Stomach (tissue), 19 donors: ENCODE measurements at places on chromosomes 16 and 17. TPM values are rescaled to one million over a fixed set of nuclear protein-coding genes. Genes with fewer than 3 reads are reported as not detected.

DNA sequence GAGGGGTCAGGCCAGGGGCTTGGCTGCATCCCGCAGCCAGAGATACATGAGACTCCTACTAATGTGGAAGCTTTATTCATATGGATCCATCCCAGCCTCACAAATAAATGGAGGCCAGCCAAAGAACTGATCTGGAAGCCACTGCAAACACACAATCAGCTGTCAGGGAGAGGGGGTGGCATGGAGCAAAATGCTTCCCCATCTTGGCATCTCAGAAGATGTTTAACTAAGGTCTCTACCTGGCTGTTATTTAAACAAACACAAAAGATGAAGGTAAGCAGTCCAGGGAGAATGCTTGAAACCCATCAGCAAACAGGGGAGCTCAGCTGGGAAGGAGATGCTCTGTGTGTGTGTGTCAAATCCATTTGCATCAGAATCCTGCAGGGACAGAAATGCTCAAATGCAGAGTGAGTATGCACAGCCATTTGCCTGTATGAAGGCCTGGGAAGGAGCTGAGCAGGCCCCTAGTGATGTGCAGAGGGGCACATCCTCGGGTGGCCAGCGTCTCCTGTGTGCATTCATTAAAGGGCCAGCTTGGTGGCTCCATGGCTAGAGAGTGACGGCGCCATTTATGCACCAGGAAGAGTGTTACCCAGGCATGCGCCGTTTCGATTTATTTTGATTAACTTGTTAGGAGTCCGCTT is 34.2 kb upstream of the IRX3 start:
- DNase-seq: no peak

GRCh38 chr16:60776281-60776680 is 1260.0 kb downstream of the CDH8 start:
- DNase-seq: no peak

- DNase-seq: no peak
These were observed 157.6 kb downstream of the XYLT1 start for GRCh38 chr16:17313085-17313611.

DNA sequence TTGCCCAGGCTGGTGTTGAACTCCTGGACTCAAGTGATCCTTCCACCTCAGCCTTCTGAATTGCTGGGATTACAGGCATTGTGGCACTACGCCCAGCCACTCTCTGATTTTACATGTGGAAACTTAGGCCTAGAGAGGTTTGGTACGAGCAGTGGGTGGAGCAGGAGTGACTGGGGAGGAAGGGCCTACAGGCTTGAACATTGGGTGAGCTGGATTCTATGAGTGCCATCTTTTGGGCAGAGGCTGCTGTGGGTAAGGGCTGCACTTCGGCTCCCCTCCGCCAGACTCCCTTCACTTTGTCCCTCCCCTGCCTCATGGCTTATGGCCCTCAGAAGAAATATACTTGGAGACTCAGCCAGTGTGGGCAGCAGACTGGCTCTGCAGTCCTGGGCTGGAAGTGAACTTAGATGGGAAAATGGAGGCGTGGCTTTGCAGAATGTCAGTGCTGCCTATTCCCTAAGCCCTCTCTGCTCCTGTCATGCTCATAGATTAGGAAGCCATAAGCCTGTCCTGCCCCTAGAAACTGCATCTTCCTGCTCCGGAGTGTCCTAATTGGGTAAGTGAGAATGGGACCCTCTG is 9.5 kb upstream of the MRC2 start:
- no peak for DNase-seq

GRCh38 chr16:66935314-66936011 is at the start of gene CES2:
CES2 (plus strand) TSS chr16:66935516; CDS start chr16:66935636, 120 bp downstream.
- peak; percentile 88 for DNase-seq

GRCh38 chr16:55264949-55265348 is 59.1 kb upstream of the IRX6 start:
- no peak for DNase-seq

Gene RAB37
- not detected for total RNA-seq

- no peak for DNase-seq
These were observed 503.9 kb downstream of the CDH11 start for GRCh38 chr16:64617836-64618476.

GRCh38 chr16:50263060-50263909 is 3.1 kb upstream of the ADCY7 start:
- DNase-seq: no peak

Gene SOST
- not detected for total RNA-seq

DNA sequence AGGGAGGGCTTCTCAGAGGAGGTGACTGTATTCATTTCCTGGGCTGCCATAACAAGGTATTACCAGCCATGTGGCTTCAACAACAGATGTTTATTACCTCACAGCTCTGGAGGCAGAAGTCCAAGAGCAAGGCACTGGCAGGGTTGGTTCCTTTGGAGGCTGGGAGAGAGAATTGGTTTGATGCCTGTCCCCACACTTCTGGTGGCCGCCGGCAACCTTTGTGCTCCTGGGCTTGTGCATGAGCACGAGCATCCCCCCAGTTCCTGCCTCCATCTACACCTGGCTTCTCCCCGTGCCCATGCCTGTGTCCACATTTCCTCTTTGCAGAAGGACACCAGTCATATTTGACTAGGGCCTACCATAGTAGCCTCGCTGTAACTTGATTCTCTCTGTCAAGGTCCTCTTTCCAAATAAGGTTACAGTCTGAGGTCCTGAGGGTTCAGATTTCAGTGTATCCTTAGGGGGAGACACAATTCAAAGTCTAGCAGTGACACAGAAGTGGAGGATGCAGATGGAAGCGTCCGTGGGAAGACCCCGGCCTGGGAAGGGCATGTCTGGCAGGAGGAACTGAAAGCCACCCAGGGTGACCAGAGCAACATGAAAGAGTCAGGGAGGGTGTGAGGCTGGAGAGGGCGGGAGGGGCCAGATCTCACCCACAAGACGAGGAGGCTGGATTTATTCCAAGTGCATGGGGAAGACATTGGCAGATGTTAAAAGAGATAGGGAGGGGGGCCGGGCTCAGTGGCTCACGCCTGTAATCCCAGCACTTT is 188.2 kb upstream of the HSBP1 start:
- DNase-seq: no peak

- DNase-seq: no peak
These were observed 25.7 kb downstream of the KATNB1 start for GRCh38 chr16:57761301-57761700.

DNA sequence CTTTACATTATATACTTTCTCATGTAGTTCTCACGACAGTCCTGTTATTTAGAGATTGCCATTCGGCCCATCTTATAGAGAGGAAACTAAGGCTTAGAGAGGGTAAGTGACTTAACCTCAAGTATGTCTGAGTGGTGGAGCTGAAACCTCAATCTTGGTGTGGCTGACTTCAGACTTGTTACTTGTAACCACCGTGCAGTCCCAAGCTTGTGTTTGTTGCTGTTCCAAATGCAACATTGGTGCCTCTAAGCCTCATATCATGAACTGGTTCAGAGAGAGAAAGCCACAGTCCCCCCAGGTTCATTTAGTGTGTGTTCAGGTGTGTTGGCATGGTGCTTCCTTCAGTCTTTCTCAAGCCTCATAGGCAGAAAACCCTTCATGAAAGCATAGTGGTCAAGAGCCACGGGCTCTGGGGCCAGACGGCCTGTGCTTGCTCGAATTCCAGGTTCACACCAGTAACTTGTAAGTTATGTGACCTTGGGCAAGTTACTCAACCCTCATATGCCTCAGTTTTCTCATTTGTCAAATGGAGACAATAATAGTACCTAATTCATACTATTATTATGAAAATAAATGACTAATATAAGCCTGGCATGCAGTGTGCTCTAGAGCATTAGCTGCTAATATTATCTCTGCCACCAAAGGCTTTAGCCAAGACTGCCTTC is 39.9 kb downstream of the CDH1 start:
- no peak for DNase-seq

DNA sequence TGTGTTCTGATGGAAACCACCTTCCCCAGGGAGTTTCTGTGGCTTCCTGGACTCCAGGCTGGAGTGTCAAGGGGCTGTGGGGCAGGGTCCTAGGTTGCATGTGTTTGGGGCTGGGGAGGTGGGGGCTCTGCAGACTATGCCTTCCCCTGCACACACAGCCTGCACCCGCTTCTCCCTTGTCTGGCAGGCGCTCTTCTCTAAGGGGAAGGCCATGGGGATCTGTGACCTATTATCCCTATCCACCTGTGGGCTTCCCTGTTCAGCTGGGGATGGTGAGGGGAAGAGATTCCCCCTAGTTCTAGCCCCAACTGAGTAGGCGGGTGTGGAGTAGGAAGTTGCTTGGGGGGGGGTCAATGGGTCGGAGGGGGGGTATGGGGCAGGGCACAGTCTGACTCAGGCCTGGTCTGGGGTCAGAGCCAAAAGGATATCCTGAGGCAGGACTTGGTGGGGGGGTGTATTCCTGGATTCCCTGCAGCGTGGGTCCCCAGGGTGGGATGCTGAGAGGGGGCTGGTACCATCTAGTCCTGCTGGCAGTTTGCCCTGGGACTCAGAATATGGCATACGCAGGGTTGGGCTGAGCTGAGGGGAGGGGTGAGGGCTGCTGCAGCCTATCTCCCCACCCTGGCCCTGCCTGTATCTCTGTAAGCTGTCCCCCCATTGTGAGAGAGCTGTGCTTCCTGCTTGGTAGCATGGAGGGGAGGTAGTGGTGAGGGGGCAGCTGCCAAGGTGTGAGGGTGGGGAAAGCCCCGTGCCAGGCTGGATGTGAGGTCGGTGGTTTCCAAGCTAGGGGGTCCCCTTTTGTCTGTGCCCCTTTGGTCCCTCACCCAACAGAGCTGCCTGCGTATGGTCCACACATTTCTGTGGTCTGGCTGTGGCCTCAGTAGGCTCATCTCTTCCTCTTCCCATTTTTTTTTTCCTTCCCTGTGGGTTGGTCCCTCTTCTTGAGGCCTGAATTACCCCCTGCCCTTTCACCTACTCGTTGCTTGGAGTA is 14.7 kb downstream of the RARA start:
- no peak for DNase-seq

Gene CNEP1R1
- total RNA-seq: 26.5 TPM

- no peak for DNase-seq
These were observed 100.7 kb downstream of the SOCS1 start for GRCh38 chr16:11155284-11155806.

DNA sequence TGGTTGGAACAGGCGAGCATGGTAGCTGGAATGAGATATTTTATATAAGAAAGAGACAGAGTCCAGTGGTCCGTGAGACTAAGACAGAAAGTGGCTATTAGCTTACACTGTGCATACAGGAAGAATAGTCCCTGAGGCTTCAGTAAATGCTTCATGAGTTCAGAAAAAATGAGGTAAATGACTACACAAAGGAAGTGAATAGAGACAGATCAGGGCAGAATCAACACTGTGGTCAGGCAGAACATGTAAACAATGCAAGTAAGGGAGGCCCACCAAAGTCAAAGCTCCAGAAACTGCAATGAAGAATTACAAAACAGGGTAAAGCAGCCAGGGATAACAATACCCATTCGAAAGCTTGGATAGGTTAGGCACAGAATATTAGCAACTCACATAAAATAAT is 4.8 kb downstream of the ABCA10 start:
- DNase-seq: peak; percentile 42

GRCh38 chr16:8572919-8573724 is 17.2 kb downstream of the TMEM114 start:
- DNase-seq: no peak

GRCh38 chr16:71966932-71967331 is 33.3 kb downstream of the PKD1L3 start:
- no peak for DNase-seq

- peak; percentile 70 for DNase-seq
These were observed 458.0 kb upstream of the ASIC2 start for GRCh38 chr17:33750943-33751701.

Gene MYH2
- not detected for total RNA-seq

Gene B3GNT9
- 0.58 TPM for total RNA-seq

DNA sequence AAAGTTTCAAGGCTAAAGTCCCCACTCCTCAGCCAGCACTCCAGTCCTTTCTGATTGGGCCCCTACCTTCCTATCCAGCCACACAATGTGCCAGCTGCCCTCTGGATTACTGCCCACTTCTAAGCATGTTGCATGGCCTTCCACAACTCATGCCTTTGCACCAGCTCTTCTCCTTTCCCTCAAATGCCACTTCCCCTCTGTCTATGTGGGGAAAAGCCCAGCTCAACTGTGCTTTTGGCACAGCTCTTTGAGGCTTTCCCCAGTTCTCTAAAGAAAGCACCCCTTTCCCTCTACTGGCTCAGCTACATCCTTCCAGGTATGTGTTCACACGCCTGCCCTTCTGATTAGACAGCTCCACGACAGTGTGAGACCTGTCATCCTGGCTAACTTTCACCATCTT is 18.5 kb downstream of the GTF3C1 start:
- no peak for DNase-seq

Gene COPZ2
- 25.0 TPM for total RNA-seq

DNA sequence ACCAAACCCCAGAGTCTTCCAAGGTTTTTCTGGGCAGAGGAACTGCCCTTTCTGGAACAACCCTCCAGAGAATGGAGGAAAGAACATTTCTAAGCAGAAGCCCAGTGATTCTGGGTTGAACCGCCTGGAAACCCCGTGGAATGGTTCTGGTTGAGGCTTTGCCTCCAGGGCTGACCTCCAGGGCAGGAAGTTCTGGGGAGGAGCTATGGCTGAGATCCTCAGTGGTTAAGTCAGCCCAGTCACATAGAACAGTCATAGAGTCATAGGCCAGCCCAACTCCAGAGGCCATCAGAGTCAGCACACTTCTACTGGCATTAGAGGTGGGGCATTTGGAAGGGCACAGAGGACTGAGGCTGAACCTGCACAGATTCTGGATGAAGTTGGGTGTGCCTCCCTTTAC is 65.9 kb downstream of the SPACA3 start:
- no peak for DNase-seq

DNA sequence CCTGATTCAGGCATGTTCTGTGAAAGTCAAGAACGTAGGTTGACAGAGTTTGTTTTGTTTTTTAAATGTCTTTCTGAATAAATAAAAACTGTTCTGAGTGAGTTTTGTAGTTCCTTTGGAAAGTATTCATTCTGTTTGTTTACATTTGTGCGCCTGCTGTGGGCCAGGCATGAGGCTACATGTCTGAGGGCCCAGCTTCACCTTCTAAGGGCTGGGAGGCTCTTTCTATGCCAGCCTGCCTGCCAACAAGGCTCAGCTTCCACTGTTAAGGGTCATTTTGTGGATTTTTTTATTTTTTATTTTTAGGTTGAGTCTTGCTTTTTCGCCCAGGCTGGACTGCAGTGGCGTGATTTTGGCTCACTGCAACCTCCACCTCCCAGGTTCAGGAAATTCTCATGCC is 6.1 kb downstream of the WWOX start:
- no peak for DNase-seq

GRCh38 chr17:60908324-60908723 is 230.7 kb downstream of the BCAS3 start:
- no peak for DNase-seq

- DNase-seq: no peak
These were observed 13.4 kb upstream of the SUPT4H1 start for GRCh38 chr17:58365185-58365979.

Gene TEDC2
- not detected for total RNA-seq

GRCh38 chr17:1322480-1322879 is 43.0 kb downstream of the TRARG1 start:
- no peak for DNase-seq
